ENCODE measurements at places on chromosomes 5 and 9.

DNA sequence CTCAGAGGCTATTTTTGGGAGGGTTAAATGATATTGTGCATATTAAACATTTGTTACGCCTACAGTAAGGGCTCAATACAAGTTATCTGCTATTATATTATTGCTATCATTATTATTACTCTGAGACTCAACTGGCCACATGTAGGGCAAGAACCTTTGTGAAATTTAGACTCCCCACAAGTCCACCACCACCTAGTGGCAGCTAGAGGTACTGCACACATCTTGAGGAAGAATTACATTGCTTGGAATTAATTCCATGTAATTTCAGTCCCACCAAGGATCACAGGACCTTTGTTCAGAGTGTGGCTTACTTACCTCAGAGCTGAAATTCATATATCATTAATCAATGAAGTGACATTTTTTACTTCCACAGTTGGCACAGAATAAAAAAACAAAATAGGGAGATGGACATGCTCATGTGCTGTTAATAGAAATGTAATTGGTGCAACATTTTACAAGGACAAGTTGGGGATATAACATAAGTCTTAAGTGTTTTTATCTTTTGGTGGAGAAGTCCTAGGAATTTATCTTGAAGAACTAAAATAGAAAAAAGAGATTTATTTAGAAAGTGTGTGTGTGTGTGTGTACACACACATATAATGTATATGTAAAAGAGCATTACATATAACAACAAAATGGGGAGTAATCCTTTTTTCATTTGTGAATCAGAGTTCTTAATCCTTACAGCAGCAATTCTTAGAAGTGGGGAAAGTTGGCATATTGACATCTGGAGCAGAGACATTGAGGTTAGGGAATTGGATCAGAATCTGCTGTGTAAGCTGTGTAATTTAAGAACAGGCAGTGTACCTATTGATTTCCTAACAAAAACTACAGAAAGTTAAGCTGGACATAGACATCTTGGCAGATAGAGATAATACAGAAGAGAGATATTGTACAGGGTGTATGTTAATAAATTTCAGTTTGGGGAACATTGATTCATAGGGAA lies 11.2 kb downstream of the MSANTD3 start:
- DNase-seq: peak; percentile 59

DNA sequence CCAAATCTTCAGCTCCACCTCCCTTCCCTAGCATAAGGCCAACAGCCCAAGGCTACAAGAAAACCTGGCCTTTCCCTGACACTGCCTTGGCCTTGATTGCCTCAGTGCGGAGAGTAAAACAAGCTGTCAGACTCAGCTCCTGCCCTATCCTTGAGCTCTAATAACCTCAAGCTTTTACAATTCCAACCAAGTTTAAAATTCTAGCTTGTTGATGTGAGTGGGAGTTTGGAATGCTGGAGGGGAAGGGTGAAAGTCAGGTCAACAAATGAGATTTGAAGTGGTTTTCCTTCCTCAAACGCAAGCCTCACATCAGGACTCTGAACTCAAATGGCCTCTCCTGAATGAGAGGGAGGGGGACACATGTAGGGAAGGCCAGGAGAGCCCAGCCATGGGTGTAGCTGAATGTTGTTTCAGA lies 197.0 kb upstream of the VLDLR start:
- no peak for DNase-seq

DNA sequence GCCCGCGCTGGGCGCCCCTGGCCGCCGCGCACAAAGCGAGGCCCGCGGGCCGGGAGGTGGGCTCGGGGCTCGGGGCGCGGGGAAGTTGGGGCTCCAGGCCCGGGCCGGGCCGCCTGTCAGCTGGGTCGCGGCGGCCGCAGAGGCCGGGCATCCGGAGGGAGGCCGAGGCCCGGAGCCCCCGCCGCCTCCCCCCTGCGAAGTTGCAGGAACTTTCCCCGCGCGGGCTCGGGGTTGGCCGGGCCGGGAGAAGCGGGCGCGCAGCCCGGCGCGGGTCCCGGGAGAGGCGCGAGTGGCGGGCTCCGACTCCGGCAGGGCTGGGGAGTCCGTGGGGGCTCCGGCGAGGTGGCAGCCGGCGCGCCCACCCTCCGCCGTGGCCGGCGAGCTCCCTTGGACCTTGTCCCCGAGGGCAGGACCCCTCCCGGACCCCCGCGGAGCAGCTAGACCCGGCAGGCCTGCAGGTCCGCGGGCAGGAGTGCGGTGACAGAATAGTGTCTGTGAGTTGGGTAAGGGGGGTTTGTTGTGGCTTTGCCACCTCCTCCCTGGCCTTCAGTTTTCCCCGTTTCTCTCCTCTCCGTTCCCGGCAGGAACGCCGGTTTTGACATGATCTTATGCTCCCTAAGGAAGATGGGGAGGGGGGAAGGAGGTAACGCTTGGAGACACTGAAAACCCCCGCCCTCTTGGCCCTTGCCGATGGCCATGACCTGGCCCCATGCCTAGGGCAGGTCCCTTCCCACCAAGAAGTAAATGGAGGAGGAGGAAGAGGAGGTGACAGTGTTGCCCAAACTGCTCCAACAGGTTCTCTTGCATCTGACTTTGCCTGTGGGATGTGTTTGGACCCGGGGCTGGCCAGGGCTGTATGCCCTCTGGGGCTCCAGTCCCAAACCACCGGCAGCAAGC lies 942 bp downstream of the PHF2 start:
- no peak for DNase-seq

DNA sequence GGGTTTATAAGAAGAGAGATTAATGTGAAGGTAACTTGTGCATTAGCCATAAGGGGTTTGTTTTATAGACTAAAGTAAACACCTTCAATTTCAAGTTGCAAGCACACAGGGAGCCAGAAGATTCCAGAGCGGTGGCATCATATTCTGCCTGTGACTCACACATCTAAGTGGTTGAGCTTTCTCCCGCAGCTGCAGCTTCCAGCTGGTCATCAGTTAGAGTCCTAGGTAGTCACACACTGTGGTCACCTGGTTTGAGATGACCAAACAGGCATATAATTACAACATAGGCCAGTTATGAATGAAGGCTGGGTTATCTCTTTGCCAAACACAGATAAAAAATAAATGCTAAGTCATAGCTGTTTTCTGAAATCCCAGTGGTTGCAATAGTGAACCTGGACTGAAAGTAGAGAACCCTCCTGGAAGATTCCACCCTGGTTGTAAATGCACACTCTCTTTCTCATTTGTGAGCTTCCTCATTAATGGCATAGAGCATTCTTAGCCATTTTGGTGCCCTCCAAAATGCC lies 171.3 kb downstream of the GDNF start:
- DNase-seq: no peak

DNA sequence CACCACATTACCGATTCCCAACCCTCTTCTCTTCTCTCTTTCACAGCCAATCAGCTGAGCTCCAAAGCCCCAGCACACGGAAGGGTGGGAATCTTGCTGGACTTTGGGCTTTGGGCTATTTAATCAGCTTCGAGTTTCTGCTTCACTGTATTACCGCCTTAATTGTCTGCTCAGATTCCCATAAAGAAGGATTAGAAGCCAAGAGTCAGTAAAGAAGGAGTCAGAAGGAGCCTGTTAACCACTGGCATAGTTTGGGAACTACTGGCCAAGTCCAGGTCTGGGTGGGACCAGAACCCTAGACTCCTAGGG lies 4.4 kb downstream of the SPRY4 start:
- DNase-seq: no peak

DNA sequence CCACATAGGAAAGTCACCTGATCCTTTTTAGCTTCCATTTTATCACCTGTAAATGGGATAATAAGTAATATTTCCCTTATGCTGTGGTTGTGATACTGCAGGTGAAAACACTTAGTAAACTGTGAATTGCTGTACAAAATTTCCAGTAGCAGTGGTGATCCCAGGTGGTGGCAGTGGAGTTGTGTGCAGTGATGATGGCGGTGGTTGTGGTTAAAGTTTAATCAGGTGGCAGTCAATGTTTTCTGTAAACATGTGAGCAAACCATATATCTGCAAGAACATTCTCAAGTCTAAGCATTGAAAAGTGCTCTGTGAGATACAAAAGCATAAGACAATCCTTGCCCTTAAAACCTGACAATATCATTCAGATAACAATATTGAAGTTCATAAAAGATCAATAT lies 480.2 kb downstream of the RASEF start:
- DNase-seq: no peak

GRCh38 chr5:179169836-179170235 lies 109.7 kb downstream of the ZNF354C start:
- DNase-seq: no peak

- DNase-seq: no peak
Observed at GRCh38 chr5:172402531-172403188, 51.7 kb downstream of the SH3PXD2B start.

DNA sequence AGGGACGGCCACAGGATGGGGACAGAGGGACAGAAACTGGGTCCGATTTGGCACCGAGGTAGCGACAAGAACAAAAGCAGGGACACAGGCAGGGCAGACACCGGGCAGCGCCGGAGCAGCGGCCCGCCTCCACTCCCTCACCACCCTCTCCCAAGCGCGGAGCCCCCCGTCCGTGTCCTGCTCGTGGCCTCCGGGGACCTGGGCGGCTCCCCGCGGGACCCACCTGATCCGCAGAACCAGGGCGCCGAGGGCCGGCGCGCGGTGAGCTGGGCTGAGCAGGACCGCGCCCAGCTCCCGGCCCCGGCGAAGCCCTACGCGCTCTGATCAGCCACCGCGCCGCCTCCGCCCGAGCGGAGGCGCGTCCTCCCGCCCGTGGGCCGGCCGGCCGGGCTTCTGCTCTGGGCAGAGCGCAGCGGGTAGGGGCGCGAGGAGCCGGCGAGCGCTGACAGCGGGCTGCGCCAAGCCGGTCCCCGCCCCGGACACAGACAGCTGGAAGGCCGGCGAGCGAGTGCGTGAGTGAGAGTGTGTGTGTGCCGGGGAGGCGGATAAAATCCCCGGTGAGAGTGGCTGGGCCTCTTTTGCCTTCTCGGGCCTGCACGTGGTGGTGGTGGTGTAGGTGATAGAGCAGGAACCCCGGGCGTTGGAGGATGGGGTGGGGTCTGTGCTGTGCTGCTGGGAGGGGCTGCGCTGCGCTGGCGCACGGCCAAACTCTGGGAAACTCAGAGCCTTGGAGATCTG lies at the start of gene GGTA1:
Gene GGTA1 (minus strand): TSS at position 418 of the 738 bp plus-strand sequence. CDS start 31,922 bp downstream, outside the sequence.
- DNase-seq: no peak

- no peak for DNase-seq
Observed at GRCh38 chr5:180786531-180787398, 15.8 kb downstream of the MGAT1 start.

- DNase-seq: no peak
Observed at GRCh38 chr9:99660191-99660636, 161.5 kb upstream of the NR4A3 start.
